ENCODE measurements at places on chromosomes 13 and 19.
A peak's percentile ranks its signal among the peaks of the same experiment; 100 is the strongest.

DNA sequence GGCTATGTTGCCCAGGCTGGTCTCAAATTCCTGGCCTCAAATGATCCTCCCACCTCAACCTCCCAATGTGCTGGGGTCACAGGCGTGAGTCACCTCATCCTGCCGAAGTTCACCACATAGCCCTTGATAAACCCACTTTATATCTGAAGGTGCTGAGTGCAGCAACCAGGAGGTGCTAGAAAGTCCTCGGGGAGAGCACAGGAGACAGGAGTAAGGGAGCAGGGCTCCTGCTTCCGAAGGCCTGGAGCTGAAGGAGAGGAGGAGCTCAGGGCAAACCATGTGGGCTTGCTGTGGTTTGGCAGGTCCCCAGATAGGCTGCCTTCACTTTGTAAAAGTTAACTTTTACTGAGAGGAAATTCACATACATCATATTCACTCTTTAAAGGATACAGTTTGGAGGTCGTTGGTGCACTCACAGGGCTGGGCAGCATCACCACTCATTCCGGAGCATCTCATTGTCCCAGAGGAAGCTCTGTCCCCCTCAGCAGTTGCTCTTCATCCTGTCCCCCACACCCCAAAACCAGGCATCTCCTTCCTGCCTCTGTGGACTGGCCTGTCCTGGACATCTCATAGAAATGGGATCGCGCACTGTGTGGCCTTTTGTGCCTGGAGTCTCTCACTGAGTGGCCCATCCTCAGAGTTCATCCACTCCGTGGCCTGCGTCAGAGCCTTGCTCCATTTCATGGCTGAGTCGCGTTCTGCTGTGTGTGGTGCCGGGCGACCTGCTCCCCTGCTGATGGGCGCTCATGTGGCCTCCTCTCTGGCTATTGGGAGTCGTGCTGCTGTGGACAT, 49.5 kb downstream of the KDM4B start:
- no peak for DNase-seq

GRCh38 chr19:45079911-45080370, 881 bp downstream of the GEMIN7 start:
- no peak for DNase-seq

GRCh38 chr19:47428177-47428894, 9.0 kb upstream of the MEIS3 start:
- peak; percentile 68 for DNase-seq

GRCh38 chr13:114063545-114064449, 68.6 kb downstream of the RASA3 start:
- peak; percentile 51 for DNase-seq

GRCh38 chr13:100363285-100363711, 225.3 kb downstream of the GGACT start:
- DNase-seq: no peak

- DNase-seq: no peak
These were observed 10.1 kb downstream of the URI1 start for GRCh38 chr19:29952177-29952576.

DNA sequence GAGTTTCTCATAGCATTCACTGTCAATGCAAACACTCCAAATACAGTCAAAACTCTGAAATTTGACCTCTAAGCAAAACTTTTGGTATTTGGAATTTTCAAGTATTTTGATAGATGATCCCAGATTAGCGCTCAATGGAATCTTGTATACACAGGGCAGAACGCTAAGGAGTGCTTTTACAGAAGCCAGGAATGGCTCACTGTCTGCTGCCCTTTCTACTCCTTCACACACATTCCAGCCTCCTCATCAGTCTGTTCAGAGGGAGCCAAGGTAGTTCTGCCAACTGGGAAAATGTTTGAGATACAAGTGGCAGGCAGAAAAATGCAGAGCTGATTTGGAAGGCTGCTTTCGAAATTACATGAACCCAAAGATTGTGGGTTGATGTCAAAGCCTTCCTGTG, 4.4 kb upstream of the STARD13 start:
- DNase-seq: no peak

- DNase-seq: no peak
These were observed 84.3 kb downstream of the SLAIN1 start for GRCh38 chr13:77781808-77782207.

DNA sequence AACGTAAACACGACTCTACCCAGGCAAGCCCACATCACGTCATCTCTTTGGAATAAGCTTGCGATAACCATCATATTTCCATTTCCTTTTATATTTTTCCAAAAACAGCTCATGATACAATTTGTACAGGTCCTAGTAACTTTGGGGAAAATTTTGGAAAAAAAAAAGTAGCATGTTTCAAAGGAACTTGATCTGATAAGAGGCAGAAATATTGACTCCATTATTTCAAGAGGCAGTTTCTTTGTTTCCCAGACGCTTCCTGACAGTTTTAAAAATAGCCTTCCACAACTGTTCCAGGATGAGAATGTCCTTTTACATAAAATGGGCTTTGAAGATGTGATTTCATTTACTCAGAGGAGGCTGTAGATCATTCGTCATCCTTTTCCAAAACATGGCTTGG, 23.1 kb downstream of the KLF2 start:
- DNase-seq: no peak

DNA sequence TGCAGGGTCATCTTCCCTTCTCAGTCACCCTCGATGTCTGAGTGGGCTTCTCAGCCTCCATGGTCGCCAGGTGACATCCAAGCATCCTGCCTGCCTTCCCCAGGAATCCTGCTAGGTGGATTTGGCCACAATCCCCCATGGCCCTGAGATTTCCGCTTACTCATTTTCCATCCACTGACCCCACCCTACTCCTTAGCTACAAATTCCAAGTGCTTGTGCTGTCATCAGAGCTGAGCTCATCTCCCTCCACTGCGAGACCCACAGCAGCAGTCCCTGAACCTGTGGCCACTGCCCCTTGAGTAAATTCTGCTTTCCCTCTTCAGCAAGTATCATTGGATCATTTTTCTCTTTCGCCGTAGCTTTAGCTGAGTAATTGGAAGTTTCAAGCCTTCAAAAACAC, 90.5 kb upstream of the ANKRD10 start:
- DNase-seq: no peak

- DNase-seq: no peak
These were observed 536 bp downstream of the PRSS57 start for GRCh38 chr19:694481-695351.

- DNase-seq: no peak
These were observed 15.1 kb upstream of the ZNF507 start for GRCh38 chr19:32330213-32330857.

DNA sequence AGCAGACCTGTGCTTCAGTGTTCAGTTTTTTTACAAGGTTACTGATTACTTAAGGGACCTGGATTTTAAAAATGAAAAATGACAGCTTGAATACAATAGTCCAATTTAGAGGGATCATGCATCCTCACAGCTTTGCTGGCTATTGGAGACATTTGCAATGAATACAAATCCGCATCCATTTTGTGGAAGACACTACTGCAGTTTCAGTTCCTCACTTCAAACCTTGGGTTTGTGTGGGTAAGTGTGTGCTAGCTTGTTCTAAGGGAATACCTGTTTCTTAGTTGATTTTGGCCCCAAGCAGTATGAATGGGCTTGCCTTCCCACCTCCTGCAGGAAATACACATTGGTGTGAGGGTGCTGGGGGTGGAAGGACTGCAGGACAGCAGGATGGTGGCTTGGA, 222.4 kb downstream of the OLFM4 start:
- no peak for DNase-seq

DNA sequence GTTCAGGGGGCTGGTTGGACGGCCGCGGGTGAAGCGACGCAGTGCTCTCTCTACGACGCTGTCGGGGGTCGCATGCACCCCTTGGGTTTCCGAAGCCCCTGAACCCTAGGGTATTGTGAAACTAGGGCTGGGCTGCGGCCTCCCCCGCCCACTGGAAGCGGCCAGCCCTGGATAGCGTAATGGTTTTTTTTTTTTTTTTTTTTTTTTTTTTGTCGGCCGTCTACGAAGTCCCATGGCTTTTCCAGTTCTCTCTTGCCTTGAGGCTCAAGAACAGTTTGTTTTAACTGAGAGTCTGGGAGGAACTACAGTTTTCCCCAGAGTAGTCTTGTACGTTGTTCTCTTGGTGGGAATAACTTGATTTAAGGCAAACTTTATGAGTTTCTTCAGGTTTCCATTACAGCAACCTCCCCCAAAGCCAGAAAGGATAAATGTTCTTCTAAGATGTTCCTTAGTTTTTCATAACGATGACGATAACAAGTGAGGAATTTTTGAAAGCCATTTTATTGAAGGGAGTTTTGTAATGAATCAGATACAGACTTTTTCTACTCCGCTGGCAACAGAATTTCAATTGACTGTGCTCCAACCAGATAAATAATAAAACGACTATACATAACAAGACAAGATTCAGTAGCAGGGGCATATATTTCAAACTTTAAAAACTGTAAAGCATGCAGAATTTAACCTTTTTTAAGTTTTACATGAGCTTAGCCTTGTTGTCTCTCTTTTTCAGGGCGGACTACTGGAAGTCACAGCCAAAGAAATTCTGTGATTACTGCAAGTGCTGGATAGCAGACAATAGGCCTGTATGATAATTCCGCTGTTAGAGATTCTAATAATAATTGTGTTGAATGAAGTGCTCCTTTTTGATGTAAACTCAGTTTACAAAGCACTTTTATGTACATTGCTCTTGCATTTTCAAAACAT, 867 bp downstream of the WBP4 start:
- DNase-seq: no peak

DNA sequence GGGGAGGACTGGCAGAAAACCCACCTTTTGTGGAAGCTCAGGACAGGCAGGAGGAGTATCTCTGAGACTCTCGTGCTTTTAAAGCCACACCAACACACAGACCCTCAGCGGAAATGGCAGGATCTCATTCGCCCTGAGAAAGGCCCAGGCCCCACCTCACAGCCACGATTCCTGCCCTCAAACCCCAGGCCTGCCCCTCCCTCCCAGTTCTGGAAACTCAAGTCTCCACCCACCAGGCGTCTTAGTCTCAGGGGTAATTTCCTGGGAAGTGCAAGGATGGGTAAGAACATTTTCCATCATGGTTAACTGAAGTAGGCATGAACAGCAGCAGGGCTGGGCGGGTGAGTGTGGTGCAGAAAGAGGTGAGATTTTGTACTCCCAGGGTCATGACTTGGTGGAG, 8.0 kb upstream of the PDE4C start:
- DNase-seq: no peak

DNA sequence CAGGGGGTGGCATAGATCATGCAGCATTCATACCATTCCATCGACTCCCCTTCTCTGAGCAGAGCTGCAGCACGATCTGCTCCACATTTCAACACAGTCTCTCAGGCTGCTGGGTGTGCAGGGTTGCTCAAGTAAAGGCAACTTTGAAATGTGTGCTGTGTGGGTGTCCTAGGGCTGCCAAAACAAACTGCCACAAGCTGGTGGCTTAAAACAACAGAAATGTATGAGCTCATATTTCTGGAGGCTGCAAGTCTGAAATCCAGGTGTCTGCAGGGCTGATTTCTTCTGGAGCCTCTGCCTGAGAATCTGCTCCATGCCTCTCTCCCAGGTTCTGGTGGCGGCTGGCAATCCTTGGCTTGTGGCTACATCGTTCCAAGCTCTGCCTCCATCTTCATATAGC, 63.7 kb upstream of the WDFY2 start:
- DNase-seq: no peak

GRCh38 chr13:80010846-80011245, 330.1 kb downstream of the SPRY2 start:
- DNase-seq: no peak

GRCh38 chr13:94298346-94298745, 181.1 kb downstream of the DCT start:
- DNase-seq: no peak

DNA sequence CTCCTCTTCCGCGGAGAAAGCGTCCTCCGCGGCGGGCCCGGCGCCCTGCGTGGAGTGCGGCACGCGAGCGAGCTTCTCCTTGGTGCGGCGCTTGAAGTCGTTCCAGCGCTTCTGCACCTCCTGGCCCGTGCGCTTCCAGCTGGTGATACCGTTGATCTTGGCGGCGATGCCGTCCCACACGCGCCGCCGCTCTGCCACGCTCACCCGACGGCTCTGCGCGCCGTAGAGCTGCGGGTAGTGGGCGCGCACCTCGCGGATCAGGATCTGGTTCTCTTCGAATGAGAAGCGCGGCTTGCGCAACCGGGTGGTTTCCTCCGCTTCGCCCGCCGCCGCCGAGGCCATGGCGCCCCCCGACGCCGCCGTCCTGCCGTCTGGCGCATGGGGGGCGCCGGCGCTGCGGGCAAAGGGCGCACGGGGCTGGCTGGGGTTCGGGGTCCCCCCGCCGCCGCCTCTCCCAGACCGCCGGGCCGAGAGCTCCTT, 941 bp downstream of the MYPOP start:
- no peak for DNase-seq

GRCh38 chr19:16197188-16197621, 506 bp upstream of the AP1M1 start:
- DNase-seq: no peak

DNA sequence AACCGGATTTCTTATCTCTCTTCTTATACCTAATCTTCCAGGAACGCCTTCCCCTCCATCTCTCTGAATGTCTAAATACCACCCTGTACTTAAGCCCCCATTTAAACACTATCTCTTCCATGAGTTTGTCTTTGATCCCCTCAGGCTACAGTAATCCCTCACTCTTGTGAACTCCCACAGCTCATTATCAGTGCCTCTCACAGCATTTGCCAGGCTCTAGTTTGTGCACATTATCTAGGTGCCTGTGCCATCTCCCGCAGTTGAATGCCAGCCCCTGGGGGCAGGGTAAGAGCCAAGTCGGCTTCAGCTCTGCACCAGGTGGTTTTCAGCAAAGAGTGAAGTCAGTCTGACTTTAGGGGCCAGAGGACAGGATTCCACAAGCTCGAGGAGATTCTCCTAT, 71.4 kb downstream of the FREM2 start:
- DNase-seq: no peak

DNA sequence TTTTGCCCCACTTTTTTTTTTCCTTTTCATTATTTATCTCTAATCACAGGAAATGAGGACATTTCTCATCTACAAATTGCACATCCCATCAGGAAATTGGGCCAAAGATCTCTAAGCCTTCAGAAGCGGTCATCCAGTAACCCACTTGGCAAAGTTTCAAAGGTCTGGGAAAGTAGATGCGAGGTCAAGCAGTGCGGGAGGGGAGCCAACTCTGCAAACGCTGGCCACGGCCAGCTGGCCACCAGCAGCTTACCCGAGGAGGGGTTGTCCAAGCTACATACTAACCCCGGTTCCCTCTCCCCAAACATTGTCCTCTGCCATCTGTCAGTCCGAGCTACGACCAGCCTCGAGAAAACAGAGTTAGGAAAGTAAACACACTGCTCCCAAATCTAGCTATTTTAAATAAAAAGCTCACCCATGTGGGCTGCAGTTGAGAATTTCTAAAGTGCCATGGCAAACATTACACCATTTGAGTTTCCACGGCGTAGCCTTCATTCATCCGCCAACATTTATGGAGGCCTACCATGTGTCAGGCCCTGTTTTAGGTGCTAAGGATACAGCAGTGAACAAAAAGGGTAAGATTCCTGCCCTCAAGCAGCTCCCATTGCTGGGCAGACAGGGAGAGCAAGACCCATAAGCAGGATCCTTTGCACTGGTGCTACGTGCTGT, 11.5 kb downstream of the FFAR2 start:
- DNase-seq: no peak

GRCh38 chr13:71621174-71622124, 245.6 kb downstream of the DACH1 start:
- DNase-seq: no peak

GRCh38 chr19:1213391-1214286, 8.1 kb downstream of the STK11 start:
- no peak for DNase-seq
